Retinal pigment epithelial cell (primary cell): ENCODE measurements at places on chromosomes 16 and 17.

DNA sequence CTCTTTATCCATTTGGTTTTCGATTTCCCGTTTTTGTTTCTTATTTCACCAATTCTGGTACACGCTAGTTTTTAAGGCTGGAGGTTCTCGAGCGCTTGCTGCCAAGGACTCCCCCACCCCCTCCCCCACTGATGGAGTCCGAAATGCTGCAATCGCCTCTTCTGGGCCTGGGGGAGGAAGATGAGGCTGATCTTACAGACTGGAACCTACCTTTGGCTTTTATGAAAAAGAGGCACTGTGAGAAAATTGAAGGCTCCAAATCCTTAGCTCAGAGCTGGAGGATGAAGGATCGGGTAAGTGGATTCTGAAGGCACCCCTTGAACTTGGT lies 825 bp downstream of the RPTOR start:
- no peak for DNase-seq

DNA sequence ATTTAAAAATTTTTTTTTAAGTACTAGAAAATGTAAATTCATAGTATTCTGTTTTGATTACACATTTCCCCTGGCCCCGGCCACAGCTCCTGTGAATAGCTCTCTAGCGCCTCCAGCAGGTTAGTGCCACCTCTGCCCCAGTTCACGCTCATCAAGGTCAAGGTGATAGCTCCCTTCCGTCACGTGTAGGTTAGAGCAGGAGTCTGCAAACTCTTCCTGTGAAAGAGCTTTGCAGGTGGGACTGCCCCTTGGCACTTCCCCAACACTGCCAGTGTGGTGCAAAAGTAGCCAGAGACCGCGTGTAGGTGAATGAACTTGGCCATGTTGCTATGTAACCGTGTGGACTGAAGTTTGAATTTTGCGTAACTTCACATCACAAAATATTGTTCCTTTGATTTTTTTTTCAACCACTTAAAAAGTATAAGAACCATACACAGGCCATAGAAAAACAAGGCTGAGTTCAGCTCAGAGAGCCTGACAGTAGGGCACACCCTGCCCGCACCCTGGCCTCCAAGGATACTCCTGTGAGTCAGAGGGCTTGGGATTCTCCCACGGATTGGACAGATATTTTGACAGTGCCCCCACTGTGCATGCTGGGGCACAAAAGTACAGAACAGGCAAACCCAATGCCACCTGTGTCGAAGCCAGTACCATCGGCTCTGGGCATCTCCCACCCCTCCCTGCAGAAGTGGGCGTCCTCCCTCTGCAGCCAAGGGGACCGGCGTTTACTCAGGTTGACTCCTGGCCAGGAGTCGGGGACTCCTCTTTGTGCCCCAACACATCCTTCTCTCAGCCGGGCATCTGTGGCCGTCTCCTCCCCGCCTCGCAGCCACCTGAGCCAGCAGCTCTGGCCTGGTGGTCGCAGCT lies 92.0 kb upstream of the CHMP6 start:
- no peak for DNase-seq

- DNase-seq: no peak
Measured at GRCh38 chr16:11602321-11602720, 15.6 kb upstream of the LITAF start.

DNA sequence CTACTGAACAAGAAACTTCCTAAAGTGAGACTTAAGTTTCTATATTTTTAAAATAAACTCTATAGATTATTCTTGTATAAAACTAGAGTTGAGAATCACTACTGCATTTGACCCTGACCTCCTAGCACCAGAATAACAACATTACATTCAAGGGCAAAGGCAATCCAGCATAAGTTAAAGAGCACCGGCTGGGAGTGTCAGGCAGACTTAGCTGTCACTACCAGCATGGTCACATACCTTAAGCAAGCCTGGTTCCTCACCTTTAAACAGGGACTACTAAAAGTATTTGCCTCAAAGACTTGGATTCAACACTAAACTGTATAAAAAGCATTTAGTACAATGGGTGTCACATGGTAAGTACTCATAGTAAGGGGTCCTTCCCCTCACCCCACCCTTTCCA lies 90.4 kb downstream of the SSH2 start:
- no peak for DNase-seq

DNA sequence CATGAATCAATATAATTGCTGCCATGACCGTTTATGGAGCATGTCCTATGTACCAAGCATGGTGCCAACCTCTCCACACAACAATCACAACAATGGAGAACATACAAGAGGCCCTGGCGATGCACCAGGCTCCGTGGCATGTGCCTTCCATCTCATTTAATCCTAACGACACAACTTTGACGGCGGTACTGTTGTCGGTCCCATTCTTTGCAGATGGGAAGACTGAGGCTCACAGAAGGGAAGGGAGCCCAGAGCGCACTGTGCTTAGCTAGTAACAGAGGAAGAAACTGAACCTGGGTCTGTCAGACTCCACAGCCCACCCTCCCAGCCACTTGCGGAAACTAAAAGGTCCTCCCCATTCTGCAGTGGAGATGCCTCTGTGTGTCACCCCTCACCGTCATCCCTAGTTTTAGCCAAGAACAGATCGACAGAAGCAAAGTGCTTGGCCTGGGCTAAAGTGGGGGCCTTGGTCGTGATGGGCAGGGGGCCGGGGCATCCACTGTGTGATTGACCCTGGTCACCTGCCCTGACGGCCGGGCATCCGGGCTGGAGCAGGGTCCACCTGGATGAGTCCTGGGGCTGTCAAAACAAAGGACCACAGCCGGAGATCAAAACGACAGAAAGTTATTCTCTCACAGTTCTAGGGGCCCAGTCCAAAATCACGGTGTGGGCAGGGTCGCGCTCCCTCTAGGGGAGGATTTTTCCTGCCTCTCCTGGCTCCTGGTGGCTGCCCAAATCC lies 183.9 kb downstream of the C16orf95 start:
- no peak for DNase-seq
